ENCODE measurements at places on chromosomes 12 and 14. TPM values are rescaled to one million over a fixed set of nuclear protein-coding genes. Genes with fewer than 3 reads are reported as not detected.

DNA sequence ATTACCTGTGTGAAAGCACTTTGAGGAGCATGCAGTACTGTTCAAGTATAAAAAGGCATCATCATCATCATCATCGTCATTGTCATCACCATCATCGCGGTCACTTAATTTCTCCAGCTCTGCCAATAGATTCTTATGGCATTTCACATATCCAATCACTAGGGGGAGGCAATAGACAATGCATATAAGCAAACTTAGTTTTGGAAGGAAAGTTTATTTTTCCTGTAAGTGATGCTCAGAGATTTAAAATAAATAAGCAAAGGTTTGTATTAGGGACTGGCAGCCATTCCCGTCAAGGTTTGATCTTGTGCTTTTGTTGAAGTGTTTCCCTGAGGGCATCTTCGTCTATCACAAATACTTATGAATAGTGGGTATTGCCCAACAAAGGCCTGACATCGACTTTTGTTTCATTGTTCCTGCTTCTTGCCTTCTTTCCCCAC, 127.4 kb downstream of the KTN1 start:
- DNase-seq, result no peak

- DNase-seq, result no peak
These were observed 64.7 kb downstream of the GPR65 start for GRCh38 chr14:88069677-88070076.

DNA sequence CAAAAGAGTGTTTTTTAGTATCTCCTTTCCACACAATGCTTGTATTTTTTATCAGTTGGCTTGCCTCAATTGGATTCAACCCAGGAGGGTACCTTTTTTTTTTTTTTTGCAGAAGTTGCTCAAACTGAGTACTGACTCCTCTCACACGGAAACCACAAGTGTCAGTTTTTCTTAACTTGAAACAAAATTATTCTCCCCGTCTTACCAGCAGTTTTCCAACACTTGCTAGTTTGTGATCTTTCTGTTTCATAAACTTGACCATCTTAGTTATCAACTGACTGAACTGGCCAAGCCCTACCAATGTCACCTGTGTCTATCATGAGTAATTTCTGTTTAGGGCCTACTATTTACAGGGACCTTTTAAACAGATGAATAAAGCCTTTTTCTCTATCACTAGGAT, 34.1 kb upstream of the ITPR2 start:
- DNase-seq, result no peak

- DNase-seq, result no peak
These were observed 37.6 kb upstream of the PIWIL1 start for GRCh38 chr12:130300090-130300489.

GRCh38 chr12:57483466-57483865, 3.8 kb upstream of the ARHGAP9 start:
- DNase-seq, result no peak

- no peak for DNase-seq
These were observed 55.2 kb downstream of the PELI2 start for GRCh38 chr14:56173365-56173922.

- DNase-seq, result no peak
These were observed 211.4 kb downstream of the CCDC59 start for GRCh38 chr12:82146740-82147139.

DNA sequence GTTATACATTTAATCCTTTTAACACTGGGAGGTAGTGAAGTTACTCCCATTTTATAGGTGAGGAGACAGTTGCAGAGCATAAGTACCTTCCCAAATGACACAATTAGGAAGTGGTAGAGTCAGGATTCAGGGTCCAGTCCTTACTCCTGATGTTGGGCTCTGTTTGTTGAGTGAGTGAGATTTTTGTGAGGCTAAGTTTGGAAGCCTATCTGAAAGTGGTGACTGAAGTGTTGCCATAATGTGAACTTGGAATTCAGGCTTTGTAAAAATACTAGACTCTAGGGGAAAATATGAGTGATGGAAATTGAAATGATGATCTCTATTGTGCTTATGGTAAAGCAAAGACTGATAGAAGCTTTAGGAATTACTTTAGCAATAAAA, 2.2 kb downstream of the NUDT4 start:
- DNase-seq, result no peak

- DNase-seq, result no peak
These were observed 479.1 kb downstream of the ATP23 start for GRCh38 chr12:58420503-58420902.

DNA sequence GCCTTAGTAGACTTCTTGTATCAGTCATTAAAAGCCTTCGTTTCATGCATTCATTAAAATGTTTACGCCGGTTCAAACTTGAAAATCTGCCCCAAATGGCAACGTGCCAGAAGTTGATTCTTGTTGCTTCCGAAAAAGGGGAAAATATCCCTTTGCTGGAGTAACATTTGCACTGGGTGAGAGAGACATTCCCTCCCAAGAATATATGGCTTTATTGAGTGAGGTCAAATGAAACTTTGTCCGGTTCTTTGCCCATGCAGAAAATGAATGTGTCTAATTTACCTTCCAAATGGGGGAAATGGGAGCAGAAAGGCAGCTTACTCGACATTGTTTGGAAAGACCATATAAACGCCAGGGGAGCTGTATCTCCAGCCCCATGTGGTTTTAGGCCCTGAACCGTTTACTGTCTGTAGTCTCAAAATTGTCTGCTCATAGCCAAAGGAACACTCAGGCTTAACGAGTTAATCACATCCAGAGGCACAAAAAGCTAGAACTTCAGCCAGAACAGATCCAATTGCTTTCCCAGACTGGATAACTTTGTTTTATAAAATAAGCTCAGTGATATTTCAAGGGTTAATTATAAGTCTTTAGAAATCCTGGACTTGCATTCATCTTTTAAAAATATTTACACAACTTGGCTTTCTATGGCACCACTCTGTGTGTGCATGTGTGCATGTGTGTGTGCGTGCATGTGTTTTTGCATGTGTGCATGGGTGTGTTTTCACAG, 2.9 kb upstream of the EMP1 start:
- DNase-seq, result no peak

DNA sequence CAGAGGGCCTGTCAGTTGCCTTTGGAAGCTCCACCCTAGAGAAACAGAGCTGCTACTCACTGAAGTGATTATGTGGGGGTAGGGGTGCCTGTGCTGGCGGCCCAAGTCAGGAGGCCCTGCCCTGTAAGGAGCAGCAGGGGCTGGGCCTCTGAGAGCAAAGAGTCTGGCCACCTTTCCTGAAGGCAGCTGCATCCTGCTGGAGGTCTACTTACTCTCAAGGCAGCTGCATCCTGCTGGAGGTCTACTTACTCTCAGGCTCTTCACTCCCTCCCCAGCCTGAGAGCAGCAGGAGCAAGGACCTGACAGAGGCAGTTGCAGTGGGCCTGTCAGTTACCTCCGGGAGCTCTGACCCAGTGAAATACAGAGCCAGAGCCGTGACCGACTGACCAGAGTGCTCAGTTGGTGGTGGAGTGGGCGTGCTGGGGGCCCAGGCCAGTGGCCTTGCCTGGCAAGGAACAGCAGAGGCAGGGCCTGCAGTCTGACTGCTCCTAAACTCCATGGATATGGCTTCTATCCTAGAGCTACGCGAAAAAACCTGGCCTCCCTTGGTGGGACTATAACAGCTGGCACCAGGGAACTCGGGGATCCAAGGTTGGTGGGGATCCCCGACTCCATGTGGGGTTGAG, 32.3 kb downstream of the RAD51B start:
- no peak for DNase-seq

DNA sequence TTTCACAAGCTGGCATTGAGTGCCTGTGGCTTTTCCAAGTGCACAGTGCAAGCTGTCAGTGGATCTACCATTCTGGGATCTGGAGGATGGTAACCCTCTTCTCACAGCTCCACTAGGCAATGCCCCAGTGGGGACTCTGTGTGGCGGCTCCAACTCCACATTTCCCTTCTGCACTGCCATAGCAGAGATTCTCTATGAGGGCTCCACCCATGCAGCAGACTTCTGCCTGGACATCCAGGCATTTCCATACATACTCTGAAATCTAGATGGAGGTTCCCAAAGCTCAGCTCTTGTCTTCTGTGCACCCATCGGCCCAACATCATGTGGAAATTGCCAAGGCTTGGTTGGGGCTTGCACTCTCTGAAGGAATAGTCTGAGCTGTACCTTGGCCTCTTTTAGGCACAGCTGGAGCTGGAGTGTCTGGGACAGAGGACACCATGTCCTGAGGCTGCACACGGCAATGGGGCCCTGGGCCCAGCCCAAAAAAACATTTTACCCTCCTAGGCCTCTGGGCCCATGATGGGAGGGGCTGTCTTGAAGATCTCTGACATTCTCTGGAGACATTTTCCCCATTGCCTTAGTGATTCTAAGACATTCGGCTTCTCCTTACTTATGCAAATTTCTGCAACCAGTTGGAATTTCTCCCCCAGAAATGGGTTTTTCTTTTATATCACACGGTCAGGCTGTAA, 313.3 kb upstream of the SFSWAP start:
- no peak for DNase-seq

- no peak for DNase-seq
These were observed 140.4 kb upstream of the GZMB start for GRCh38 chr14:24774187-24774915.

DNA sequence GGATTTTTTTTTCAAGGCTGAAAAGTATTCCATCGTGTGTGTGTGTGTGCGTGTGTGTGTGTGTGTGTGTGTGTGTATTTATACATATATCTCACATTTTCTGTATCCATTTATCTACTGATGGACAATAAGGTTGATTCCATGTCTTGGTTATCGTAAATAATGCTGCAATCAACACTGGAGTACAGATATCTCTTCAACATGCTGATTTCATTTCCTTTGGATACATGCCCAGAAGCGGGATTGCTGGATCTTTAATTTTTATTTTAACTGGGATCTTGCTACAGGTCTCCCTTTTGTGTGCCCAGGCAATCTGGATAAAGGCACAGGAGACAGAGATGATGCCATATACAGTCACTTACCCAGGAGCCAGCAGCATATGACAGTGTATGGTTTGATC, 338.1 kb downstream of the SOX5 start:
- DNase-seq, result no peak

DNA sequence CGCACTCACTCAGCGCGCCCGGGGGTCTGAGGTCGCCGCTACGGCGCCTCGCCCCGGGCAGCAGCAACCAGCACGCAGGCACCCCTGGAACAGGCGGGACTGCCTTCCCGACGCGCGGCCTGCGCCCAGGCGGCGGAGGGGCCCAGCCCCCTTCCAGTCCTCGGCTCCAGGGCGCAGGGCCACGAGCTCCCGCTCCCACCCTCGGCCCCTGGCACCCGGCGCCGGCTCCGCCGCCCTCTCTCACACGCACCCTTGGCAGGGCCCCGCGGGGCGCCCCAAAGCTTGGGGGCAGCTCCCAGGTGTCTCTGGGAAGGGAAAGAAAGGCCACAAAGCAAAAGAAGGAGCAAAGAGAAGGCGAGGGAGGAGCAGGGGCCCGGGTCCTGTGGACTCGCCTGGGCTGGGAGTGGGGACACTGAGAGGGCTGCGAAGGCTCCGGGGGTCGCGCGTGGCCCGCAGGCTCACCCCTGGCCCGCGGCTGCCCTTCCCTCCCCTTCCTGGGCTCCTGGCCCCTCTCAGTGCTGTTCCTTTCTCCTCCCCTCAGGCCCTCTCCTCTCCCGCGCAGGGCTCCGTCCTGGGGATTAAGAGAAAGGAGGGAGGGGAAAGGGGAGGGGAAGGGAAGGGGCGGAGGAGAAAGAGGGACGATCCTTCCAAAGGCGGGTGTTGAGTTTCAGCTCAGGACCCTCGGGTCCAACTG, 907 bp upstream of the EFS start:
- no peak for DNase-seq

- no peak for DNase-seq
These were observed 723.7 kb upstream of the TBX3 start for GRCh38 chr12:115407723-115408122.

DNA sequence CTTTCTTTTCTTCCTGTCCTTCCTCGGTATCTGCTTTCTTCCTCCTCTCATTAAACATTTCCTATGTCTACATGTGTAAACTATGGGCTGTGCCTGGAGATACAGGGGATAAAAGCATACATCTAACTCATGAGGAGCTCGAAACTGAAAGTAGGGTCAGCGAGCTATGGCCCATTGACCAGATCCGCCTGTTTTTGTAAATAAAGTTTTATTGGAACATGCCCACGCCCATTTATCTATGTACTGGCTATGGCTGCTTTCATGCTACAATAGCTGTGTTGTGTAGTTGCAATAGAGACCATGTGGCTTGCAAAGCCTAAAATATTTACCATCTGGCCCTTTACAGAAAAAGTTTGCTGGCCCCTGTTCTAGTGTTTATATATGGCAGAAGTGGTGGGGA, 500.8 kb upstream of the GARIN6 start:
- no peak for DNase-seq

The PTGER2 gene
- polyA plus RNA-seq, result 6.8 TPM

The ITGB7 gene
- 0.88 TPM for polyA plus RNA-seq

The RGS6 gene
- polyA plus RNA-seq, result 0.80 TPM

The SLC24A4 gene
- 0.12 TPM for polyA plus RNA-seq

The BMP4 gene
- polyA plus RNA-seq, result 40.8 TPM

The RERG gene
- 39.1 TPM for polyA plus RNA-seq

The SLC2A14 gene
- polyA plus RNA-seq, result 0.35 TPM

The MDM2 gene
- 54.9 TPM for polyA plus RNA-seq

The RNF41 gene
- 44.8 TPM for polyA plus RNA-seq
